ENCODE measurements at places on chromosomes 16 and 17. TPM values are rescaled to one million over a fixed set of nuclear protein-coding genes. Genes with fewer than 3 reads are reported as not detected.

Gene CTRB1
- total RNA-seq, result not detected

Gene NF1
- total RNA-seq, result 28.5 TPM

GRCh38 chr17:34081269-34081668 lies 173.8 kb upstream of the CCL2 start:
- peak; percentile 10 for DNase-seq

GRCh38 chr17:27391427-27391826 lies 64.8 kb upstream of the KSR1 start:
- no peak for DNase-seq

- DNase-seq, result no peak
Measured at GRCh38 chr17:40230670-40231069, 11.6 kb downstream of the WIPF2 start.

Data from hematopoietic multipotent progenitor cell (in vitro differentiated cells).